Motor neuron (in vitro differentiated cells): ENCODE measurements at places on chromosomes 6 and 20. TPM values are rescaled to one million over a fixed set of nuclear protein-coding genes. Genes with fewer than 3 reads are reported as not detected.

DNA sequence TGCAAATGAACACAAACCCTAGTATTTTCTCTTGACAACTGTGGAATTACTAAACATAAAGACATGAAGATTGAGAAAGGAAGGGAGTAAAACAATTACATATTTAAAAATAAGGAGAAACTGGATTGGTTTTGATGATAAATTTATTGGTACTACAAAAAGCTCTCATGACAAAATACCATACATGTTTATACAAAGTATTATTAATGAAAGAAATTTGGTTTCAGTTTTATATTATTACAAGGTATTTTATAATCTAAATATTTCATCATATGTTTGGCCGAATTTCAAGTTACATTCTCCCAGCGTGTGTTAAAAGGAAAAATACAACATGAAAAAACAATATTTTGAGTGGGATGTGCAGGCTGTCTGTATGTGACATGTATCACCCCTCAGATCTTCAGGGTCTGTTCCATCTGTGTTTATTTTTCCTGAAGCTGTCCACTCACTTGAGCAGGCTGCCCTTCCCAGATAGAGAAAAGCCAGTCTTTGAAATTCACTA, 568.4 kb downstream of the NKAIN2 start:
- ATAC-seq = no peak

The SLC22A16 gene
- 0.19 TPM in 1 of 2 replicates, not detected in the other for total RNA-seq

The OPRM1 gene
- total RNA-seq = 1.8 and 2.3 TPM in 2 replicates

DNA sequence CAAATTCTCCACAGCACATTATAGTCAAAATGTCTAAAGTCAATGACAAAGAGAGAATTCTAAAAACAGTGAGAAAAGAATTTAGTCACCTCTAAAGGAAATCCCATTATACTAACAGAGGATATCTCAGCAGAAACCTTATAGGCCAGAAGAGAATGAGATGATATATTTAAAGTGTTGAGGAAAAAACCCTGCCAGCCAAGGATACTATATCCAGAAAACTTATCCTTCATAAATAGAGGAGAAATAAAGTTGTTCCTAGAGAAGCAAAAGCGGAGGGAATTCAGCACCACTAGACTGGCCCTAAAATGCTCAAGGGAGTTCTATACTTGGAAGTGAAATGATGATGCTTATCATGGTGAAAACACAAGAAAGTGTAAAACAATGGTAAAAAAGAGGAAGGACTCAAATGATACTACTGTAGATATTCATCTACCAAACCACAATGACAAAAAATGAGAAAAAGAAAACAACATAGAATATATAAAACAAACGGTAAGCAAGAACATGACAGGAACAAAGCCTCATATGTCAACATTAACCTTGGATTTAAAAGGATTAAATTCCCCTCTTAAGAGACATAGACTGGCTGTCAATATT, 16.7 kb downstream of the GPRC6A start:
- ATAC-seq = no peak

DNA sequence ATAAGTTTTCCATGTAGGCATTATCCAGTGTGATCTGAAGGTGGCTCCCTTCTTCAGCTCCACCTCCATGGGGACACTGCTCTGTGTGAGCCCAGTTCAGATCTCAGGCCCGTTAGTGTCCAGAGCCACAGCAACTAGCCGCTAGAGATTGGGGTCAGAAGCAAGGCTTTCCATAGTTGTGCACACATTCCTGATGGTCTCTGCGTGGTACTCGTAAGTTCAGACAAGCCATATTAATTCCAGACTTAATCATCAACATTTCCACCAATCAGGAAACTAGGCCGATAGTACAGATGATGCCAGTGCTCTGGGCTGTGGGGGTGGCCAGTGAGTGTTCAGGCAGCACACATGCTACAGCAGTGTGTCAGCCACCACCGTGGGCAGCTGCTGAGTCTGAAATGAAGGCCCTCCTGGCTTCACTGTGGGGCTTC, 17.5 kb upstream of the SYNCRIP start:
- ATAC-seq = no peak

The SEL1L2 gene
- 0.27 and 0.41 TPM in 2 replicates for total RNA-seq

The UBE2J1 gene
- total RNA-seq = 37.2 TPM in 2 replicates
